Esophagus muscularis mucosa (tissue), 4 donors: ENCODE measurements at places on chromosomes 1 and 21. TPM values are rescaled to one million over a fixed set of nuclear protein-coding genes. Genes with fewer than 3 reads are reported as not detected.

Gene GLIS1
- not detected for total RNA-seq

Gene COL6A1
- total RNA-seq, result 829 TPM

Gene INKA2
- 9.1 TPM for total RNA-seq

Gene GPR52
- total RNA-seq, result 1.3 TPM

Gene ELAPOR1
- total RNA-seq, result 0.34 TPM

Gene E2F2
- 0.26 TPM for total RNA-seq

Gene TMEM35B
- total RNA-seq, result 26.1 TPM

DNA sequence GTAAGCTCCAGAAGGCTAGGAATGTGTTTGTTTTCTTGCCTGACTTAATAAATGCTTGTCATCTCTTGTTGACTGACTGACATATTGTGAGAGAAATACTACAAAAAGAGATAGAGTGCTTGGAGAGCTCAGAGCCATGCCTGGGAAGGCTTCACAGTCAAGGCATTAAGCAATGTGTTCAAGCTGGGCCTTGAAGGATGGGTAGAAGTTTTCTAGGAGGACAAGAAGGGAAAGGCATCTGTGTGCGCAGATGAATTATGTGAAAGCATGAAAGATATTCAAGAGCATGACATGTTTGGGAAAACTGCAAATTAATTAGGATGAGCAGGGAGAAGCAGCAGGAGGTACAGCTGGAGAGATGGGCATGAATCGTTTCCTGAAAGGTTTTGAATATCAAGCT is 5.6 kb downstream of the SLAMF8 start:
- no peaks in the 10 kb centered on the region for H3K36me3 ChIP-seq
- no peak overlapping the region for H3K27ac ChIP-seq
- no peak overlapping the region for H3K4me3 ChIP-seq
- no peaks in the 10 kb centered on the region for H3K27me3 ChIP-seq
- no peak for DNase-seq
- no peaks in the 10 kb centered on the region for H3K4me1 ChIP-seq

DNA sequence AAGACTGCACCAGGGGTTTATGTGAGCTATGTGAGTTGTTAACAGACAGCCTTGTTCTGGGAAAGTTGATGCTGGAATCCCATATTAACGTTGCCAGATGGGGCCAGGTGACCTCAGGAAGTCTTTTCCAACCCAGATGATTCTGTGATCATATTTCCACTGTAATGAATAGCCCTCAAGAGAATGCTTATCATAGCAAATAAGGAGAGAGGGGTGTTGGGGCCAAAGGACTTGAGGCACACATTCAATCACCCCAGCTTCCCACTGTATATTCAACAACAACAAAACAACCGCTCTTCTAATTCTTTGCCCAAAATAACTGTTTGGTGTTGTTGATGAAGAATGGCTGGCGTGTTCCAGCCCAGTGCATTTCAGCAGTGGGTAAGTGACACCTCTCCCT is 14.1 kb downstream of the ZNF697 start:
- H3K27ac ChIP-seq, result no peak overlapping the region
- H3K36me3 ChIP-seq, result no peaks in the 10 kb centered on the region
- H3K27me3 ChIP-seq, result no peaks in the 10 kb centered on the region
- no peak overlapping the region for H3K4me3 ChIP-seq

GRCh38 chr1:77283701-77284425 is 2.0 kb downstream of the AK5 start:
- H3K27ac ChIP-seq, result no peak overlapping the region
- H3K4me3 ChIP-seq, result no peak overlapping the region
- H3K27me3 ChIP-seq, result peaks cover 14% of the 10 kb centered on the region
- DNase-seq, result no peak
- H3K4me1 ChIP-seq, result peaks cover 20% of the 10 kb centered on the region

DNA sequence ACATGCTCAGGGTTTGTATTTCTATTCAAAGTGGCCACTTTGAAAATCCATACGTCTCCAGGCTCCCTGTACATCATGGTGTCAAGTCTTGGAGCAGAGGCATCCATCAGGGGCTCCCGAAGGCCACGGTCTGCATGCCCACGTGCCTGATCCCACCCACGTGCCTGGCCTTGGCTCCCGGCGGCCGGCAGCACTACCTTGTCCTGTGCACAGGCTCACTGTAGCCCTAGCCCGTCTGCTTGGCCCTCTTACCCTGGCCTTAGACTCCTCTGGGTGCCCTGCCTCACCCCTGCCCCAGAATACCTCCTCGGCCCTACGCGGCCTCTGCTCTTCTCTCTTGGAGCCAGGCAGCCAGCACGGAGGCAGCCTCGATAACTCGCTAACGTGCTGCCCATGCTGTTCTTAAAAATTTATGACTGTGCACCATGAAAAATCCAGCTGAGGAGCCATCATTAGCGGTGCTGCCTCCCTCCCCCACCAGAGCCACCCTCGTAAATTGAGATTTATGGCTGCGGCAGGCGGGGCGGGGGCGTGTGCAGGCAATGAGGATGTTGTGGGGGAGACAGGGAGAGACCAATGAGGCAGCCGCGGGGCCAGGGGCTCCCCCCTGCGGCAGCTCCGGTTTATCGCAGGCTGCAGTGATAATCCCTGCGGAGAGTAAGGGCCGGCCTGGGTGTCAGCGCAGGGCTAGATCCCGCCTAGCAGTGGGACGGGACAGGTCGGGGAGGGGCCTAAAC is 24.6 kb downstream of the DMAP1 start:
- no peaks in the 10 kb centered on the region for H3K27me3 ChIP-seq
- peaks cover 27% of the 10 kb centered on the region for H3K4me1 ChIP-seq

GRCh38 chr1:101220906-101221305 is 15.9 kb upstream of the S1PR1 start:
- DNase-seq, result no peak
- no peak overlapping the region for H3K4me3 ChIP-seq
- no peaks in the 10 kb centered on the region for H3K27me3 ChIP-seq
- no peaks in the 10 kb centered on the region for H3K4me1 ChIP-seq
- H3K36me3 ChIP-seq, result no peaks in the 10 kb centered on the region
